Effector CD4-positive, alpha-beta T cell (primary cell): ENCODE measurements at places on chromosomes 12 and 14.

DNA sequence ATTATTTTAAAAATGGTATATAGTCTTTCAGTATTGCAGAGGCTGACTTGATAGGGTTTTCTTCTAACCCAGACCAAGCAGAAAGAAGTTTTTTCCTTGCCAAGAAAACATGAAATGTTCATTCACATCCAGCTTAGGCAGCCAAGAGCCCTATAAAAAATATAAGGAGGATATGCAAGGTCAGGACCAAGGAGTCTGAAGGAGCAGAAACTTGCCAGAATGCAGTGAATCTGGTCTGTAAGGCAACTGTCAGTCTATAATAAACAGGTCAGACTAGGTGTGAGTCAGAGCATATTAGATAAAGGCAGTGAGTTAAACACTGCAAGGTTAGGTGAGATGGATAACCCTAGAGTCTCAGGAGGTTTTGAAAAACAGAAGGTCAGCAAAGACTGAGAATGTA is 645.5 kb downstream of the C12orf50 start:
- DNase-seq, result no peak

- DNase-seq, result no peak
Observed at GRCh38 chr14:104537613-104537988, 42.0 kb upstream of the C14orf180 start.

GRCh38 chr14:75318353-75318752 is 39.7 kb downstream of the FOS start:
- DNase-seq, result no peak

DNA sequence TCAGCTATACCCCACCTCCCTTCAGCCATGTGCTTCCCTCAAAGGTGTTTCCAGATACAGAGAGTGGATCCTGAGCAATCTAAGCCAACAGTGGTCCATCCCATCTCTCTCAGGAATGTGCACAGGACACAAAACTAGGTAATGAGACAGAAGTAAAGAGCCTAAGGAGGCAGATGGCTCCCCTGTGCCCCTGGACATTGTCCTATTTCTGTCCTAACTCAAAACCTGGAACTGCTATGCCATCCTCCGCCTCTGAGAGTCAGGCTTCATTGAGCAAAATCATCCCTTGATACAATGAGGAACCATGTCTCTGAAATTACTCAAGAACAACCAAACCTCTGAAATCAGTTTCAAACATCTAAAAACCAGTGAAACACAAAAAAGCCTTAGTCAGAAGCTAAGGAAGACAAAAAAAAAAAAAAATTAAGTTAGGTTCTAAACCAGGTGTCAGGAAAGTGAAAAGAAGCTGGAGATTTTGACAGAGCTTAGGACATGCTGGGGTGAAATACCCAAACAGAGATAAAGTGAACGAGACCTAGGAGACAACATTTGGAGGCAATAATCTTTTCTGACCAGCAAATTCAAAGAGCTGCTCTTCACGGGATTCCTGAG is 200.3 kb upstream of the PLEKHG7 start:
- no peak for DNase-seq

DNA sequence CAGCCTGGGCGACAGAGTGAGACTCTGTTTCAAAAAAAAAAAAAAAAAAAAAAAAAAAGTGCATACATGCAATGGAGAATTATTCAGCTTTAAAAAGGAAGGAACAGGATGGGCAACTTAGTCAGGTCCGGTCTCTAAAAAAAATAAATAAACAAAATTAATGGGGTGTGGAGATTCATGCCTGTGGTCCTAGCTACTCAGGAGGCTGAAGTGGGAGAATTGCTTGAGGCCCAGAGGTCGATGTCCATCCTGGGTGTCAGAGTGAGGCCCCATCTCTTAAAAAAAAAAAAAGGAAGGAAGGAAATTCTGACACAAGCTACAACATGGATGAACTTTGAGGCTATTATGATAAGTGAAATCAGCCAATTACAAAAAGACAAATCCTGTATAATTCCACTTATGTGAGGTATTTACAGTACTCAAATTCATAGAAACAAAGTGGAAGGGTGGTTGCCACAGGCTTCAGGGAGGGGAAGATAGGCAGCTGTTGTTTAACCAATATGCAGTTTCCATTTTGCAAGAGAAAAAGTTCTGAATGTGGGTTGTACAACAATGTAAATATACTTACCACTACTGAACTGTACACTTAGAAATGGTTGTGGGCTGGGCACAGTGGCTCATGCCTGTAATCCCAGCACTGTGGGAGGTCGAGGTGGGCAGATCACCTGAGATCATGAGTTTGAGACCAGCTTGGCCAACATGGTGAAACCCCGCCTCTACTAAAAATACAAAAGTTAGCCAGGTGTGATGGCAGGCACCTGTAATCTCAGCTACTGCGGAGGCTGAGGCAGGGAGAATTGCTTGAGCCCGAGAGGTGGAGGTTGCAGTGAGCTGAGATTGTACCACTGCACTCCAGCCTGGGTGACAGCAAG is 12.3 kb upstream of the APOF start:
- DNase-seq, result no peak

- DNase-seq, result no peak
Observed at GRCh38 chr12:22285846-22286245, 48.7 kb downstream of the ST8SIA1 start.

- DNase-seq, result no peak
Observed at GRCh38 chr14:68741839-68742470, 50.9 kb downstream of the ZFP36L1 start.

DNA sequence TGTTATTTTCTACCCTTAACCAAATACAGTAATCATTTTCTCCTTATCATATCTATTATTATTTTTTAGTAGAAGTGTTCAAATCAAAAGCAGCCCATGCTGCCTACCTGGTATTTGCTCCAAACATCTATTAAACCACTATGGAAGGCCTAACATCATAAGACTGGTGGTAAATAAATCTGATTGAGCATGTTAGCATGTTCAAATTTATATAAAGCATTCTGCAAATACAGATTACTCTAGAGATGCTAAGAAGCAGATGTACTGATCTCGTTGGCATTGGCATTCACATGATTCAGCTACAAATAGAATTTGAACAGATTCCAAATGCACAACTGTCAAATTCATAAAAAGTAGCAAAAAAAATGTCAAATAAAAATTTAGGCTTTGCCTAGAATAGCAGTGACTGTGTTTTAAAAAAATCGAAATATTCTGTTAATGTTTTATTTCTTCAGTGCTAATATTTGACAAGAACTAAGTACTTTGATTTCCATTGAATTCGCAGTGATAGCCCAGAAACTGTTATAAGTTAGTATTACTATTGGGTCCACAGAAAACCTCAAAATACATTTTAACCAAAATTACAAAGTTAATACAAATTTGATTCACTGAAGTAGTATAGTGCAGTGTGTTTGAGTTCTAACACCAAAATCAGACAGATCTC is 9.4 kb upstream of the OSBPL8 start:
- no peak for DNase-seq

DNA sequence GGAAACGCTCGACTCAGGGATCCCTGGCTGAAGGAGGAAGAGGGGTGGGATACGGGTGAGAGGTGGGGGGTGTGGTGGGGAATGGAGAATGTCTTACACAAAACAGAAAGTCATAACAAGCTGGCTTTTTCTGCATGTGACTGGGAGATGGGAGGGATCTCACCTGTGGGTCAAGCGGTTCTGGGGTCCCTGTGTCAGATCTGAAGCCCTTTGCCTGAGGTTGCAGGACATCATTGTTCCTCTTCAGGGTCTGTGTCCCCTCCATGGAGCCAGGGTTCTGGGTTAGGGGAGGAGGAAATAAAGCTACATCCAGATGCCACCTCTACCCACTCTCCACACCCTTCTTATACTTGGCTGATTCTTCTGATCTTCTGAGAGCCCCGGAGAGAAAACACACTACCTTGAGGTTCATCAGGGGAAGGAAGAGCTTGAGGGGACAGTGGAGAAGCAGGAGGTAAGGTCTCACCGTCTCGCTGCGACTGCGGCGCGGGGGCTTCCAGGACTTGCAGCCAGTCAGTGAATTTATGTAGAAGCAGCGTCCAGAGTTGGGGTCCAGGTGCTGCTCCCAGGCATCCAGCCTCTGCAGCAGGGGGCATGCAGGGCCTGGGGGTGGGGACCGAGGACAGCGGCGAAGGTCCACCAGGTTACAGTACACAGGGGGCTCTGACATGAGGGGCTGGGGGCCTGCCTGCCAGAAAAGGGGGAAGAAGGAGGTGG is 2.5 kb downstream of the ARHGAP9 start:
- no peak for DNase-seq

- DNase-seq, result no peak
Observed at GRCh38 chr14:88682495-88683114, 110.1 kb downstream of the EML5 start.

GRCh38 chr12:25552681-25553080 is 402 bp downstream of the LMNTD1 start:
- no peak for DNase-seq

DNA sequence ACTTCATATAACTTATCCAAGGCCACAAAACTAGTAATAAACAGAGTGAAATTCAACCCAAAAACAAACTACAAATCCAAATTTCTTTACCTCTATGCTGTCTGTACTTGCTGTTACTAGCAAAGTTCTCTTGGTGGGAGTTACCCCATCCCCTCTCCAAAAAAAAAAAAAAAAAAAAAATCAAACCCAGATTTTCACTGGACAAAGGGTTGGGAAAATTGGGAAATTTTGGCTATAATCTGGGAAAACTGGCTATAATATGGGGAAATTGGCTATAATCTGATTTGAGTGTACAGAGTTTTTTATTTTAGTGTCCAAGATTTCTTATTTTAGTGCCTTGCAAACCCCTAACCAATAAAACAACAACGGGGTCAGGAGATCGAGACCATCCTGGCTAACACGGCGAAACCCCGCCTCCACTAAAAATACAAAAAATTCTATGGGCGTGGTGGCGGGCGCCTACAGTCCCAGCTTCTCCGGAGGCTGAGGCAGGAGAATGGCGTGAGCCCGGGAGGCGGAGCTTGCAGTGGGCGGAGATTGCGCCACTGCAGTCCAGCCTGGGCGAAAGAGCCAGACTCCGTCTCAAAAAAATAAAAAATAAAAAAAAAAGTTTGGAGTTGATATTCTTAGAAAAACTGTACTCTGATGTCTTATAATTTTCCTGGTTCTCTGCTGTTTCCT is 148.4 kb downstream of the CHST11 start:
- DNase-seq, result no peak

DNA sequence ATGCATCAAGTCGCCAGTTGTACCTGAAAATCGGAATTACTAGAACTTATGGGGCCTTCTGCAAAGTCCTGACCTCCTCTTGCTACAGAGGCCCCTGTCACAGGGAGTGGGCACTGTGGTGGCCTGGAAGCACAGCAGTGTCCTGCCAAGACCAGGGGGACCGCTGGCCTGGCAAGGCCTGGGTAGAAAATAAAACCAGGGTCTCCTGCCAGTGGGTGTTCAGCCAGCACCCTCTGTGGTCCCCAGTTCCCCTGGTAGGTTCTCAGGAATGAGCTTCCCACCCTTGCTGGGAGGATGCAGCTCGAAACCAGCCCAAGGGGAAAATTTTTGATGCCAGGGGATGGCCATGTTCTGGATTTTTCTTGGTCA is 43.9 kb downstream of the RIN3 start:
- no peak for DNase-seq

DNA sequence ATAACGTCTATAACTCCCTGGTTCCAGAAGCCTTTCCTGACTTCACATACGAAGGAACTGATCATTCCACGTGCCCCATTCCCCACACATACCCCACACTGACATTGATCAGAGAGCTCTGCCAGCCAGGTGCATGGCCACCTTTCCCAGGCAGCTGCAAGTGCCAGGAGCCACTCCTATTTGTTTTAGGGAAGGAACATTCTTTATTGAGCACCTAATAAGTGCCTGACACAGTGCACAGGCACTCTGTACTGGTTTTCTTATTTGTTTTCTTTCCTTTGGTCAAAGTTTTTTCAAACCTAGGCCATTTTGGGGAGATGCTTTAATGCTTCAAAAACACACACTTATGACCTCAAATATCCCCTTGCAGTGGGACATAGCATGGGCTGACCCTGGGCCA is 50.0 kb downstream of the PITPNM2 start:
- no peak for DNase-seq

GRCh38 chr14:28482251-28483040 is 284.1 kb upstream of the FOXG1 start:
- DNase-seq, result no peak

GRCh38 chr14:31660191-31660590 is 99.0 kb downstream of the NUBPL start:
- no peak for DNase-seq

DNA sequence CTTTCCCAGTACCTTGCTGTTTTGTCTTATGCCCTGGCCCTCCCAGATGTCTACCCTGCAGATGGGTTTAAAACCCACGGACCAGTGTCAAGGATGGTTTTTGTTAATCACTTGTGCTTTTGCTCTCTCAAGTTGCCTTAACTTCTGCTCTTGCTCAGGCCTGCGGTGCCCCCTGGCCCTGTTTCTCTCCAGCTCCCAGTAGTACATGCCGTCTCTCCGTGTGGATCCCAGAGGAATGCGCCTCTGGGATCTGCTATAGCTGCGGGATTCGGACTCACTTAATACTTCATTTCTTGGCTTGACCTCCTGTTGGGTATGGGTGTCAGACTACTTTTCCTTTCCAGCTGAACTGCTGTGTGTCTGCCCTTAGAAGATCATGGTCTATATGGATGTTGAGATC is 14.5 kb downstream of the PLEKHG3 start:
- DNase-seq, result no peak

- DNase-seq, result no peak
Observed at GRCh38 chr14:81245771-81246170, 25.0 kb upstream of the GTF2A1 start.

DNA sequence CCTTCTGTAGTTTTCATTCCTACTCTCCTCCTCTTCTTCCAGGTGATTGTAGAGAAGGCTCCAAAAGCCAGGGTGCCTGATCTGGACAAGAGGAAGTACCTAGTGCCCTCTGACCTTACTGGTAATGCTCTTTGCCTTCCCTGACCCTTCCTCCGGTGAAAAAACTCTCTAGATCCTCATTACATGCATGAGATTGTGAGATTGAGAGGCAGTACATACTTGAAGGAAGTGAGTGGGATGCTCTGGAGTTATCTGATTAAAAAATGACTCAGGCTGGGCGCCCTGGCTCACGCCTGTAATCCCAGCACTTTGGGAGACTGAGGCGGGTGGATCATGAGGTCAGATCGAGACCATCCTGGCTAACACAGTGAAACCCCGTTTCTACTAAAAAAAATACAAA is 5.3 kb downstream of the GABARAPL1 start:
- no peak for DNase-seq

DNA sequence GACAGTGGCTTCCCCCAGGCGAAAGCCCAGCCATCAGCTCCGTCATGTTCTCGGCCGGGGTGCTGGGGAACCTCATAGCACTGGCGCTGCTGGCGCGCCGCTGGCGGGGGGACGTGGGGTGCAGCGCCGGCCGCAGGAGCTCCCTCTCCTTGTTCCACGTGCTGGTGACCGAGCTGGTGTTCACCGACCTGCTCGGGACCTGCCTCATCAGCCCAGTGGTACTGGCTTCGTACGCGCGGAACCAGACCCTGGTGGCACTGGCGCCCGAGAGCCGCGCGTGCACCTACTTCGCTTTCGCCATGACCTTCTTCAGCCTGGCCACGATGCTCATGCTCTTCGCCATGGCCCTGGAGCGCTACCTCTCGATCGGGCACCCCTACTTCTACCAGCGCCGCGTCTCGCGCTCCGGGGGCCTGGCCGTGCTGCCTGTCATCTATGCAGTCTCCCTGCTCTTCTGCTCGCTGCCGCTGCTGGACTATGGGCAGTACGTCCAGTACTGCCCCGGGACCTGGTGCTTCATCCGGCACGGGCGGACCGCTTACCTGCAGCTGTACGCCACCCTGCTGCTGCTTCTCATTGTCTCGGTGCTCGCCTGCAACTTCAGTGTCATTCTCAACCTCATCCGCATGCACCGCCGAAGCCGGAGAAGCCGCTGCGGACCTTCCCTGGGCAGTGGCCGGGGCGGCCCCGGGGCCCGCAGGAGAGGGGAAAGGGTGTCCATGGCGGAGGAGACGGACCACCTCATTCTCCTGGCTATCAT is 663 bp downstream of the PTGER2 start:
- peak; percentile 20 for DNase-seq

- peak; percentile 72 for DNase-seq
Observed at GRCh38 chr14:75982266-75983018, 647 bp upstream of the TGFB3 start.
